ENCODE measurements at places on chromosomes 2 and 18.

GRCh38 chr18:74679006-74679678, 81.5 kb downstream of the ZNF407 start:
- no peak for DNase-seq

DNA sequence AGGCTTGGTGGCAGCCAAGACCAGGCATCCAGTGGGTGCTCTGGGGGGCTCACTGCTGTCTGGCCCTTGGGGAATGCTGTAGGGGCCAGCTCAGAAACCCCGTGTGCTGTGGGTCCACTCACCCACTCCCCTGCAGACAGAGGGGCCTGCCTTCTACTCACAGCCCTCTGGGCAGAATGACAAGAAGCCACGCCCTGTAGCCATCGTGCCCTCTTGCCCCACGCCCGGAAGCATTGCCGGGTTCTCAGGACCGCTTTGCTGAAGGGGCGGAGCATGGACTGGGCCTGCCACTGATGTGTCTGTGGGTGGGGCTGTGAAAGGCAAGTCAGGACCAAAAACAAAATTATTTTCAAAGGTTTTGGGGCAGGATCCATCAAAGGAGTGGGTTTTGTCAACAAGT, 27.8 kb downstream of the GLI2 start:
- DNase-seq, result no peak

DNA sequence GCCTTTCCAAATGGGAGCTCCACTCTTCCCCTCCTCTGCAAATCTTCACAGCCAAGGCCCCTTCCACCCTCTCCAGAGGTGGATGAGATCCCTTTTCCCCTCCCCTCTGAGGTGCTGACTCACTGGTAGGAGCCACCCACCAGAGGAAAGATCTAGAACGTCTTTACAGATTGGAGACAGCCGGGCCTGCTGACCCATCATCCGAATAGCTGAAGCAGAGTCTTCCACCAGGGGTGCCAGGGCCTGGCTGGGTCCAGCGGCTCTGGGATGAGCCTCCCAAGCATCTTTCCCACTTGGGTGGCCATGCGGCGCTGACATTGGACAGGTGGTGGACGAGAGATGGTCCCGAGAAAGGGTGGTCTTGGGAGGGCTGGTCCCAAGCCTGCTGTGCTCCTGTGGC, 9.0 kb downstream of the ERFE start:
- DNase-seq, result no peak

- peak; percentile 44 for DNase-seq
Observed at GRCh38 chr2:151922845-151923666, 94.8 kb upstream of the ARL5A start.

DNA sequence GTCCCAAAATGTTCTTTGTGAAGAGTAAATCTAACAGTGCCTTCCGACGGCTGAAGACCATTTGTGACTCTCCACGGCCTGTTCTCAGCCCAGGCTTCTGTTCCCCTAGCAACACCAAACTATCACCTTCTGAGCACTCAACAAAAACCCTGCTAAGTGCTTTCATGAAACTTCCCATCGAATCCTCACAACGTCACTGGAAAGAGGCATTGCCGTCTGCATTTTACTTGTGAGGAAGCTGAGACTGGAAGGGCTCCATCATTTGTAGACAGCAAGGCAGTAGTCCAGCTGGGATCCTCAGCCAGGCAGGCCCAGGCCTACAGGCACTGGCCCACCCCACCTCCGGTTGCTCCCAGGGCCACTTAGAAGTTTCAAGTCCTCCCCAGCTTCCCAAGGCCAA, 97.8 kb upstream of the POU3F3 start:
- no peak for DNase-seq

DNA sequence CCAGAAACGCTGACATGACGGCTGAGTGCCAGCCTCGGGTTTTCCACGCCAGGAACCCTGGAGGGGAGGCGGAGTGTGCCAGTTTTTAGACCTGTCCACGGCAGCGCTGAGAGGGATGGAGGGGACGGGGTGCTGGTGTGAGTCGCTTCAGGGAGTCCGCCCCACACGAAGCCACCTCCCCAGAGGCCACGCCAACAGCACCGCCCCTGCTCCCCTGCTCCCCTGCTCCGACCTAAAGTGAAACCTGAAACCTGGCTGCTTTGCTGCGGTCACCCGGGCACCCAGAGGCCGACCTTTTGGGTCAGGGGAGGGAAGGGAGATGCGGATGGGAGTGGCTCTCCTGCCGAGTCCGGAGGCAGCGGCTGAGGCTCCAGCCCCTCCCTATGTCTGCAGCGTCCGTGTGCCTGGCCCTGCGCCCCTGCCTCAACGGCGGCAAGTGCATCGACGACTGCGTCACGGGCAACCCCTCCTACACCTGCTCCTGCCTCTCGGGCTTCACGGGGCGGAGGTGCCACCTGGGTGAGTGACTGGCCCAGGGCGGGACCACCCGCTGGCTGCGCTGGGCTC, 38.1 kb downstream of the SNED1 start:
- DNase-seq, result peak; percentile 71

GRCh38 chr2:219844401-219845091, 217.1 kb downstream of the SLC4A3 start:
- no peak for DNase-seq

DNA sequence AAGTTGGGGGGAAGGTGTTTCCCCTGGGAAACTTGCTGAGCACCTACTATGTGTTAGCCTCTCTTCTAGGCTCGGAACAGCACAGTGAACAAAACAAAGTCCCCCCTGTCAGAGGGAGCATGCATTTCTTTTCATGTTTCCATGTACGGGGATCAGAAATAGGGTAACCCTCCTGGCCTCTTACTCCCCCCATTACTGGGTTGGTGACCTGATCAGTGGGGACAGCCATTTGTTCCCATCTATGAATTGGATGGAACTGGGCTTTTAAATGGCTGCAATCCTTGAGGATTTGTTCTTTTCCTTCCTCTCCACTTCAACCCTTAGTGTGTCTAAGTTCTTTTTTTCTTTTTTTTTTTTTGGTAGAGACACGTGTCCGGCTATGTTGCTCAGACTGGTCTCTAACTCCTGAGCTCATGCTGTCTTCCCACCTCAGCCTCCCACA, 13.7 kb downstream of the NCL start:
- no peak for DNase-seq

DNA sequence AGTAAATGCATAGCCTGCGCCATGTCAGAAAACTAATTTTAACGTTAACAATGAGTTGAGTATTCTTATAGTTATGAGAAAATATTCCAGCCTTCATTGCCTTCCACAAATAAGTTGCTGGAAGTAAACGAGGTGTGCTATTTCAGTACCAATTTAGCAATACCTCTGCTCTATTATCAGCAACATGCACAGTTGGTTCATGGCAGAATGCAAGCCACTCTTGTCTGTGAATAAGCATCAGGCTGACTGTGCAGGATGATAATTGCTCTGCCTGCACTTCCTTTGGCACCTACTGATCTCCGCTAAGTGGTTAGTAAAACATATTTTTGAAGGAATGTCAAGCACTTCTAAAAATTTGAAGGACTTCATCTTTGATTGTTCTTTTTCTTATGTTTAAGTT, 261.9 kb upstream of the SIX3 start:
- DNase-seq, result no peak

- no peak for DNase-seq
Observed at GRCh38 chr2:105961599-105962146, 217.0 kb downstream of the NCK2 start.

GRCh38 chr2:27721335-27721734, 50.2 kb upstream of the MRPL33 start:
- no peak for DNase-seq

- peak; percentile 55 for DNase-seq
Observed at GRCh38 chr18:44729631-44730101, 49.0 kb downstream of the SETBP1 start.

All from CD4-positive, alpha-beta T cell treated with Interferon alpha-2 for 1 hour (primary cell).